ENCODE measurements at places on chromosomes 7 and 10. TPM values are rescaled to one million over a fixed set of nuclear protein-coding genes. Genes with fewer than 3 reads are reported as not detected.

Gene MMD2
- not detected for total RNA-seq

Gene SEC23IP
- 51.2 TPM for total RNA-seq

Gene MORN4
- total RNA-seq: 10.1 TPM

Gene SLC13A1
- not detected for total RNA-seq

Gene AGFG2
- total RNA-seq: 19.3 TPM

Gene AMPH
- 3.2 TPM for total RNA-seq

Gene RAMP3
- total RNA-seq: not detected

Gene PLAC9
- 78.7 TPM for total RNA-seq

Gene MRC1
- total RNA-seq: 0.08 TPM

Gene GPR26
- not detected for total RNA-seq

Gene DNAH11
- total RNA-seq: 2.7 TPM

Gene MET
- 7.5 TPM for total RNA-seq

Gene CPED1
- total RNA-seq: 30.0 TPM

Gene ZDHHC16
- 45.5 TPM for total RNA-seq

Gene SPDYE8
- not detected for total RNA-seq

Gene LIPF
- not detected for total RNA-seq

Gene EGR2
- total RNA-seq: 0.90 TPM

Gene CDHR3
- total RNA-seq: 19.6 TPM

Gene PNLIPRP2
- total RNA-seq: not detected

Gene SLIT1
- total RNA-seq: 0.09 TPM

Gene TAS2R16
- not detected for total RNA-seq

Gene ASAH2B
- 2.3 TPM for total RNA-seq

Gene ITPRID1
- total RNA-seq: not detected

Gene EBLN1
- total RNA-seq: not detected

Gene PHKG1
- total RNA-seq: 3.4 TPM

Gene SORCS1
- total RNA-seq: not detected

Gene MSMB
- total RNA-seq: not detected
